ENCODE measurements at places on chromosomes 4 and X.

GRCh38 chrX:17323397-17323796 lies 51.6 kb upstream of the NHS start:
- no peak for DNase-seq

GRCh38 chrX:108091878-108092291 lies 307 bp downstream of the ATG4A start:
- DNase-seq = no peak

- DNase-seq = no peak
Measured at GRCh38 chr4:132934911-132935310, 214.2 kb upstream of the PCDH10 start.

DNA sequence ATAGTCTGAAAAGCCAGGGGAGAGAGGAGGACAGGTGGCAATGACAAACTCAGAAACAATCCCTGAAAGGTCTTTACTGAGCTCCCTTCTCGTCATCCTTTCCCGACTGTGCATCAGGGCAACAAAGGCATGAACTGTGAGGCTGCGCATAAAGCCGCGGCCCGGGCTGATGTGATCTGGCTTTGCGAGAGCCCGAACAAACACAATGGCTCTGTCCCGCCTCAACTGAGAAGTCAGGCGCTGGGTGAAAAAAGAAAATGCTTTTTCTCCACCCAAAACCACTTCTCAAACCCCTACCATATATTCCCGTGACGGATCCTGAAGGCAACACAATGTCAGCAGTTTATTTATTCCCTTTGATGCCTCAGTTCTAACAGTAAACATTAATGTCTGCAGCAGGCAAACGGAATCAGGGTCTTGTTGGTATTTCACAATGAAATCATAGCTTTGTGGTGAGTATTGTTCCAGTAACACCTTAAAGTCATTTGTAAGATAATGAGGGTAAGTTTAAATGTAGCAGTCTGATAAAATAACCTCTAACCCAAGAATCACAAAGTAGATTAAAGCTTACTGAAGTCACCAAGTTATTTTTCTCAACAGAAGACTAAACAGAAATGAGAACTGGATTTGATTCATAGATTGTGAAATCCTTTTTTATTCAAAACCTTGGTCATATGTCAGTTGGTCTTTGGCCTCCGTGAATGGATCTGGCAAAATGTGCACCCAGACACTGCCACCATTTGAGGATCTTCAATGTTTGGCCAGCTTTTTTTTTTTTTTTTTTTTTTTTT lies 67.4 kb downstream of the APBB2 start:
- no peak for DNase-seq

GRCh38 chrX:70508296-70508911 lies 63.8 kb downstream of the DLG3 start:
- no peak for DNase-seq

GRCh38 chrX:24607616-24608015 lies 39.5 kb downstream of the PCYT1B start:
- no peak for DNase-seq
